ENCODE measurements at places on chromosomes 5 and 9. TPM values are rescaled to one million over a fixed set of nuclear protein-coding genes. Genes with fewer than 3 reads are reported as not detected.

MYORG gene
- total RNA-seq, result 5.4 TPM

GRCh38 chr5:136482206-136482605, 116.9 kb upstream of the TRPC7 start:
- H3K27ac ChIP-seq, result no peak overlapping the region
- H3K27me3 ChIP-seq, result no peaks in the 10 kb centered on the region
- DNase-seq, result no peak
- H3K36me3 ChIP-seq, result no peaks in the 10 kb centered on the region
- no peak overlapping the region for H3K4me3 ChIP-seq

SEMA4D gene
- total RNA-seq, result 14.6 TPM

GRCh38 chr9:104287253-104287878, 193.3 kb downstream of the SMC2 start:
- no peaks in the 10 kb centered on the region for H3K27me3 ChIP-seq
- DNase-seq, result no peak
- H3K4me3 ChIP-seq, result no peak overlapping the region
- no peak overlapping the region for H3K27ac ChIP-seq
- no peaks in the 10 kb centered on the region for H3K4me1 ChIP-seq

- H3K4me1 ChIP-seq, result peaks cover 16% of the 10 kb centered on the region
- no peak overlapping the region for H3K27ac ChIP-seq
- DNase-seq, result no peak
- H3K36me3 ChIP-seq, result peaks cover 22% of the 10 kb centered on the region
- no peaks in the 10 kb centered on the region for H3K27me3 ChIP-seq
Measured at GRCh38 chr5:14356305-14356704, 213.2 kb downstream of the TRIO start.

- no peak overlapping the region for H3K27ac ChIP-seq
- peaks cover 31% of the 10 kb centered on the region for H3K4me1 ChIP-seq
- DNase-seq, result no peak
- H3K4me3 ChIP-seq, result no peak overlapping the region
Measured at GRCh38 chr9:124221676-124222075, 36.1 kb upstream of the NEK6 start.

DNA sequence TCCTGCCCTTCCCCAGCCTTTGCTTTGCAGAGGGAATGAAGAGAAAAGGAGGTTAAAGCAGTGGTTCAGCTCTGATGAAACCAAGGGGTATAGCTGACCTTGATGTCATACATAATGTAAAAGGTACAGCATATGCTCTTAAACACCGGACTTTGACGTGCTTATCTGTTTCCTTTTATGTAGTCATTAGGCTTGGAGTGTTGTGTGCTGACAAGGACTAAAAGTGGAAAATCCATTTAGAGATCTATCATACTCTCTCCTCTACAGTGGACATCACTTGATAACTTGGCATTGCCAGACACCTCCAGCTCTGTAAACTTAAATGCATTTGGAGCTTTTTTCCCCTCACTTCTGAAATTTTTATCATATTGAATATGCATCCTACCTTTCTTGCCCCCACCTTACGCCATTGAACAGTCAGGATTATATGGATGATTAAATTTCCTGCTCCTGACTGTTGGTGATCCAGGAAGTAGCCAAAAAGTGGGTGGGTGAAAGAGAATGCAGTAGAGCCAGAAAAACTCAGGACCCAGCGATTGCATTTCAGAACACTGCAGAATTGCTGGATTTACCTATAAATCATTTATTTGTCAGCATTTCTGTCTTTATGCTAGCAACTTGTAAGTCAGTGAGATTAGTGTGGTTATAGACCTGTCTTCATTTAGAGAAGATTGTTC, 4.1 kb downstream of the TNFAIP8 start:
- no peaks in the 10 kb centered on the region for H3K36me3 ChIP-seq
- H3K4me1 ChIP-seq, result no peaks in the 10 kb centered on the region
- no peaks in the 10 kb centered on the region for H3K27me3 ChIP-seq
- DNase-seq, result no peak
- no peak overlapping the region for H3K4me3 ChIP-seq
- no peak overlapping the region for H3K27ac ChIP-seq

- no peaks in the 10 kb centered on the region for H3K4me1 ChIP-seq
- no peaks in the 10 kb centered on the region for H3K36me3 ChIP-seq
- no peak overlapping the region for H3K27ac ChIP-seq
- no peak overlapping the region for H3K4me3 ChIP-seq
- H3K27me3 ChIP-seq, result no peaks in the 10 kb centered on the region
Measured at GRCh38 chr5:61701877-61702602, 370.0 kb downstream of the ZSWIM6 start.

- no peaks in the 10 kb centered on the region for H3K4me1 ChIP-seq
- H3K36me3 ChIP-seq, result peaks cover 6% of the 10 kb centered on the region
- DNase-seq, result peak; percentile 88
- H3K4me3 ChIP-seq, result no peak overlapping the region
Measured at GRCh38 chr9:19431361-19432171, 22.8 kb downstream of the ACER2 start.

- H3K27ac ChIP-seq, result no peak overlapping the region
- no peaks in the 10 kb centered on the region for H3K36me3 ChIP-seq
- no peaks in the 10 kb centered on the region for H3K27me3 ChIP-seq
- no peak for DNase-seq
Measured at GRCh38 chr9:37353791-37354190, 68.7 kb upstream of the GRHPR start.

- no peaks in the 10 kb centered on the region for H3K36me3 ChIP-seq
- no peaks in the 10 kb centered on the region for H3K4me1 ChIP-seq
- no peak for DNase-seq
- no peak overlapping the region for H3K27ac ChIP-seq
- H3K27me3 ChIP-seq, result no peaks in the 10 kb centered on the region
Measured at GRCh38 chr9:94610181-94610606, 16.6 kb upstream of the FBP2 start.

DNA sequence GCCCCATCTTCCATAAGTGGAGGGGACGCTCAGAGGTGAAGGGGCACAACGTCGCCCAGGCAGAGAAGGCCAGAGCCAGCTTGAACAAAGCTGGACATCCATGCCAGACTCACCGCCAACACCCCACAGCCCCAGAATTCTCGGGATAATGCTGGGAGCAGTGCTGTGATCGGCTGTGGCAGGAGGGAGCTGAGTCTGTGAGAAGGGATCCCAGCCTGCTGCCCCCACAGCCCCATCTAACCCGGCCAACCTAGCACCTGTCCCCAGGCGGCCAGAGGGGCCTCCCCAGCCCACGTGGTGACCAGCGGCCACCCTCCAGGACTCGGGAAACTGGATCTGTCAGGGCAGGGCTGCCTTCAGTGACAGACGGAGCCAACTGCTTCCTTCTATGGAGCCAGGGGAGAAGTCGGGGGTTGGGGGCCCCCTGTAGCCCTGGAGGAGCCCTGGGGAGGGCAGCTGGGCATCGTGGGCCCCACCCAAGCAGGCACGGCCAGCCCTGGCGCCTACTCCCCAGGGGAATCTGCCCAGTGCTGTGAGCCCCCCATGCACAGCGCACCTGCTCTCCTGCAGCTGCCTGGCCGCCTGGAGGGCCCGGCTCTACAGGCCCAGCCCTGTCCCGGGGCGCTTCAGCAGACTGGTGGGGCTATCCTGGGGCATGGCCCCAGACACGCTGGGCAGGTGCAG, 6.0 kb downstream of the BRD3 start:
- no peak overlapping the region for H3K27ac ChIP-seq
- H3K27me3 ChIP-seq, result no peaks in the 10 kb centered on the region
- no peaks in the 10 kb centered on the region for H3K4me1 ChIP-seq
- H3K36me3 ChIP-seq, result no peaks in the 10 kb centered on the region
- DNase-seq, result no peak

DNA sequence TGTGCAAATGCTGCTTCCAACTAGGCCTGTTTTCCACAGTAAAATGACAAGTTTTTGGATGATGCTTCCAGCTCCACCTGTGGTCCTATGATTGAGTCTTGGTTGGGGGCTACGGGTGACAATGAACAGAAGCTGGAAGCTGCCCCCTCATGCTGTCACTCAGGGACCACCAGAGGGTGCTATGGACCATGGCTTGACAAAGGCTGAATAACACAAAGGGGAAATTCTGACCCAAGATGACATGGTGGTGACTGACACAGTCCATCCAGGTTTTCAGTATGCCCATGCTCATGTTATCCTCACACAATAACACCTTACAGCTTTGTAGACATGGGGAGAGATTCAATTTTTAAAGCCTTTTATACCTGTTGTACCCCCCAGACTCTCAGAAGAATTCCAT, 23.9 kb upstream of the SAP30L start:
- H3K4me1 ChIP-seq, result no peaks in the 10 kb centered on the region
- no peak overlapping the region for H3K27ac ChIP-seq
- DNase-seq, result no peak
- H3K4me3 ChIP-seq, result no peak overlapping the region
- H3K36me3 ChIP-seq, result peaks cover 8% of the 10 kb centered on the region
- no peaks in the 10 kb centered on the region for H3K27me3 ChIP-seq

DNA sequence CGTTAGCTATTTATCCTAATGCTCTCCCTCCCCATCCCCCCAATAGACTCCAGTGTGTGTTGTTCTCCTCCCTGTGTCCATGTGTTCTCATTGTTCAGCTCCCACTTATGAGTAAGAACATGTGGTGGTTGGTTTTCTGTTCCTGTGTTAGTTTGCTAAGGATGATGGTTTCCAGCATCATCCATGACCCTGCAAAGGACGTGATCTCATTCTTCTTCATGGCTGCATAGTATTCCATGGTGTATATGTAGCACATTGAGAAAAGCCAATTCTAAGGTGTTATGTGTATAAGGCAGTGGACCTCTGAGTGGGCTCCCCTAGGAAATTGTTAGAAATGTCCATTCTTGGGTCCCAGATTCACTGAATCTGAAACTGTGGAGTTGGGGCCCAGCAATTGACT, 103.1 kb upstream of the MYO10 start:
- no peak for DNase-seq
- H3K36me3 ChIP-seq, result no peaks in the 10 kb centered on the region
- H3K4me1 ChIP-seq, result no peaks in the 10 kb centered on the region
- no peak overlapping the region for H3K27ac ChIP-seq

- no peaks in the 10 kb centered on the region for H3K4me1 ChIP-seq
- H3K27me3 ChIP-seq, result no peaks in the 10 kb centered on the region
- peak; percentile 82 for DNase-seq
- no peak overlapping the region for H3K4me3 ChIP-seq
- H3K36me3 ChIP-seq, result no peaks in the 10 kb centered on the region
- H3K27ac ChIP-seq, result peak overlapping the region; percentile 25
Measured at GRCh38 chr5:14809369-14810155, 62.0 kb downstream of the ANKH start.

DNA sequence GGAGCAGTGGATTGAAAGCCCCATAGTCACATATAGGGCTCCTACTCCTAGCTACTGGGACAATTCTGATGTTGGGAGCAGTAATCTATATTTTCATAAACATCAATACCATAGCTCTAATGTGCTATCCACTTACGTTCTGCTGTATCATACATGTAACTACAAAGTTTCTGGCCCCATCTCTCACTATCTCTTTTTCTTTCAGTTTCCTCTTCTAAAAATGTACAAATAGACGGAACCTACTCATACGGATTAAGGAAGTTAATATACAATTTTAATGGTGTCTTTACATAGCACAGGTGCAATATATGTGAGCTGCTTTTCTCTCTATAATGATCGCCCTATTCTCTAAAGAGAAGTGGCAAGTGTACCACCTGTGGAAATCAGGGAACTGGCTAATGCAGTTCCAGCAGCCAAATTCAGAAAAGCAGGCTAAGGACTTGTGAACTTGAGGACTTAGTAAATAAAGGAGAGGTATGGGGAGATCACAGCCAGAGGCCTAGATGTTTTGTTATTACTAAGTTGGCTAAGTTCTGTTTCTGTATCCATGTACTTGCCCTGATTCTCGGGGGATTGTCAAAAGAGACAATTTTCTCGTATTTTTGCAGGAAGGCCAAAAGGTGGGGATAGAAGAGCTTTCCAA, 1021.9 kb downstream of the CDH12 start:
- no peaks in the 10 kb centered on the region for H3K4me1 ChIP-seq
- DNase-seq, result no peak
- no peak overlapping the region for H3K27ac ChIP-seq
- no peaks in the 10 kb centered on the region for H3K27me3 ChIP-seq

DNA sequence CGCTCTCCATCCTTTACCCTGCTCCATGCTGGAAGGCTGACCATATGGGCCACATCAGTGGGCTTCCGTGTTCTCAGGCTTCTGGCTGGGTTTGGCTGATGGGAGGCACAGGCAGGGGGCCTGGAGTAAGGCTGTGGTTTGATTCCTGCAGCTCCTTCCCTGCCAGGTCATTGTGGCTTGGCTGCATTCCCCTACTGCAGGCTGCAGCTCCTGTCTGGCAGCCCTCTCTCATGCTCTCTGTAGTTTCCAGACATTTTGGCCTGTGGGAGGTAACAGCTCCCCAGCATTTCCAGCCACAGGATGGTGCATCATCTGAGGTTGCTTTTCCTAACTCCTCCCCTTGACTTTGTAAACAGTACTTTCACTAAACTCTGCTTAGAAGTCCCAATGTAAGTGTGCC, 102.0 kb upstream of the PTPN3 start:
- H3K4me1 ChIP-seq, result no peaks in the 10 kb centered on the region
- no peak for DNase-seq
- no peak overlapping the region for H3K4me3 ChIP-seq
- H3K27me3 ChIP-seq, result no peaks in the 10 kb centered on the region
- no peaks in the 10 kb centered on the region for H3K36me3 ChIP-seq

GRCh38 chr9:690517-691111, 150.9 kb upstream of the DMRT1 start:
- H3K4me3 ChIP-seq, result no peak overlapping the region
- peak overlapping the region; percentile 95 for H3K27ac ChIP-seq
- no peaks in the 10 kb centered on the region for H3K4me1 ChIP-seq

GRCh38 chr9:92608241-92608908, 61.6 kb downstream of the IPPK start:
- H3K36me3 ChIP-seq, result peaks cover 22% of the 10 kb centered on the region
- no peaks in the 10 kb centered on the region for H3K27me3 ChIP-seq
- peaks cover 39% of the 10 kb centered on the region for H3K4me1 ChIP-seq
- DNase-seq, result no peak
- peak overlapping the region; percentile 61 for H3K27ac ChIP-seq
- H3K4me3 ChIP-seq, result no peak overlapping the region

KCNT1 gene
- not detected for total RNA-seq

- H3K4me3 ChIP-seq, result no peak overlapping the region
- DNase-seq, result no peak
- H3K27me3 ChIP-seq, result no peaks in the 10 kb centered on the region
- H3K27ac ChIP-seq, result no peak overlapping the region
- peaks cover 27% of the 10 kb centered on the region for H3K36me3 ChIP-seq
- peaks cover 12% of the 10 kb centered on the region for H3K4me1 ChIP-seq
Measured at GRCh38 chr9:120386390-120387131, 193.4 kb downstream of the CDK5RAP2 start.

DNA sequence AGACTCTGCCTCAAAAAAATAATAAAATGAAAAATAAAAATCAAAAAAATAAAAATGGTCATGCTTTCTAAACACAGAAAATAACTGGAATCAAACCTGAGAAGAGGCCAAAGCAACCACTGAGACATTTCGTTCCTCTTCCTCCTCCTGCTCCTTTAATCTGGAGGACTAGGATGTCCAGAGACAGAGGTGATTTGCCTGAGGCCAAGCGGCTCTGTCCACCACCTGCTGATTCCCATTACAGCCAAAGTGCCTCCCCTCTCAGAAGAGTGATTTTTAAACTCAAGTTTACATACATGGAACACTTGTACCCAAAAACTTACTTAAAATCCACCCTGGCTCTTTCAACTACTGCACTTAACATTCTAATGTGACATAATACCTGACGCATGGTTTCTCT, 65.6 kb downstream of the TLE1 start:
- H3K27ac ChIP-seq, result no peak overlapping the region
- DNase-seq, result peak; percentile 11
- H3K27me3 ChIP-seq, result no peaks in the 10 kb centered on the region
- H3K4me1 ChIP-seq, result peaks cover 6% of the 10 kb centered on the region
